ENCODE measurements at places on chromosomes 5 and 9. TPM values are rescaled to one million over a fixed set of nuclear protein-coding genes. Genes with fewer than 3 reads are reported as not detected.

Gene PCDHGB7
- 4.7 TPM for polyA plus RNA-seq

Gene PCDHA11
- polyA plus RNA-seq: 0.31 TPM

Gene PPIC
- 21.4 TPM for polyA plus RNA-seq

Gene EIF4EBP3
- 69.5 TPM for polyA plus RNA-seq

Gene MUSK
- polyA plus RNA-seq: 0.22 TPM

Gene RGS3
- 68.8 TPM for polyA plus RNA-seq

Gene PLPP7
- 0.90 TPM for polyA plus RNA-seq

Gene ROR2
- polyA plus RNA-seq: 6.3 TPM

Gene TOR1B
- 26.7 TPM for polyA plus RNA-seq

Gene GNA14
- polyA plus RNA-seq: 9.8 TPM

GRCh38 chr9:77899679-77900354 is 131.8 kb downstream of the GNAQ start:
- no peak overlapping the region for H3K4me3 ChIP-seq
- no peaks in the 10 kb centered on the region for H3K36me3 ChIP-seq
- peaks cover 19% of the 10 kb centered on the region for H3K4me1 ChIP-seq
- no peak for DNase-seq
- H3K27ac ChIP-seq: no peak overlapping the region

DNA sequence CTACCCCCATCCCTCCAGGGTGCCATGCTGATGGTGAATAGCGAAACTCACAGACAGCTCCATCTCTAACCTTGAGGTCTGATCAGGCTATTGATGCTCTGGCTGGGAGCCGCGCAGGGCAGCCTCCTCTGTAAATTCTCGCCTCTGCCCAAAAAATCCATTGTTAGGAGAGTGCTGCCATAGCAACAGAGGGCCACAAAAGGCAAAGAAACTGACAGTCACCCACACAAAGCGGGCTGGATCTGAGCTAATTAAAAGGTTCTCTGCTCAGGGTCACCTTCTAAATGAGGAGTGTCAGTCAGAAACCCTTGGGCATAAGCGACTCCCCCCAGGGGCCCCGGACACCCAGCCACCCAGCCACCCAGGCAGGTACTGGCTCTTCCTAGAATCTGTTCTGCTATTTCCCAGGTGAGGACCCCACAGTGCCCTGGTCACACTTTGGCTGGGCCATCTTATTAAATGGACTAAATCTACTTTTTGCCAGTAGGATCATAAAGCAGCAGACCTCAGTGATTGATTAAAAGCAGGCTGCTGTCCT is 126.7 kb downstream of the MED10 start:
- H3K4me1 ChIP-seq: no peaks in the 10 kb centered on the region
- no peak for DNase-seq
- no peaks in the 10 kb centered on the region for H3K27me3 ChIP-seq
- no peak overlapping the region for H3K27ac ChIP-seq
- no peaks in the 10 kb centered on the region for H3K36me3 ChIP-seq

- H3K27me3 ChIP-seq: no peaks in the 10 kb centered on the region
- peaks cover 6% of the 10 kb centered on the region for H3K4me1 ChIP-seq
- H3K36me3 ChIP-seq: no peaks in the 10 kb centered on the region
- peak; percentile 14 for DNase-seq
Measured at GRCh38 chr5:91311168-91311696, 71.9 kb downstream of the ARRDC3 start.

DNA sequence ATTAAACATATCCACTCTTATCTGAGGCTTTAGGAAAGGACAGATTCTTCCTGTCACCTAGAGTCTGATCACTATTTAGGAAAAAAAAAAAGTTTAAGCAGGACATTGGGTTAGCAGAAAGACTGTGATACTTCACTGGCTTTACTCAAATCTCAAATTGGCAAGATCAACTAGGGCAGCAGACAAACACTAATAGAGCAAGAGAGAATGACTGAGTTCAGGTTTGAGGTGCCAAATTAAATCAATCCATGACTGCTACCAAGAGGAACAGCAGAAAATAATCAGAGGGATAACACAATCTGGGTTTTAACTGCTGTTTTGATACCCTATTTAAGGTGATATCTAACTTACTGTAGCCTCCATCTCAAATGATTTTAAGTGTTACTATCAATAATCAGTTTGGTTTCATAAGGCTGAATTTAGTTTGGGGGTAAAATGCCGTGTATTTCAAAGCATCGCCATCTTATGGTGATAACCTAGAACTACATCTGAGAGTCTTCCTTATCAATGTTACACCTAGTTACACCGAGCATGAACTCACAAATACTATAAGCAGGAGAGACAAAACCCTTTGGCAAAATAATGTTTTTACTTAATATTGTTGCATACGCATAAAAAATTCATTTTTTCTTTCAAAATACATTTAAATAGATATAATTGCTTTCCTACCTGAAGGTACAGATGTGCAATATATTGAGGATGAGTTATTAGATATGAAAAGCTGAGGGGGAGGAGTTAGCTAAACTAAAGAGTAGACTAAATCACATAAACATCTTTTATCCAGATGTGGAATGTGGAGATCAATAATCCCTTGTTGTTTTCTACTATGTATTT is 286.4 kb upstream of the CDH12 start:
- no peak overlapping the region for H3K27ac ChIP-seq
- no peaks in the 10 kb centered on the region for H3K4me1 ChIP-seq
- no peak for DNase-seq
- H3K4me3 ChIP-seq: no peak overlapping the region

- H3K27ac ChIP-seq: no peak overlapping the region
- H3K4me3 ChIP-seq: no peak overlapping the region
- no peak for DNase-seq
Measured at GRCh38 chr9:2288309-2288708, 273.2 kb downstream of the SMARCA2 start.

GRCh38 chr9:88852794-88853193 is 138.5 kb upstream of the S1PR3 start:
- DNase-seq: no peak
- no peak overlapping the region for H3K27ac ChIP-seq
- no peaks in the 10 kb centered on the region for H3K27me3 ChIP-seq
- H3K36me3 ChIP-seq: no peaks in the 10 kb centered on the region

DNA sequence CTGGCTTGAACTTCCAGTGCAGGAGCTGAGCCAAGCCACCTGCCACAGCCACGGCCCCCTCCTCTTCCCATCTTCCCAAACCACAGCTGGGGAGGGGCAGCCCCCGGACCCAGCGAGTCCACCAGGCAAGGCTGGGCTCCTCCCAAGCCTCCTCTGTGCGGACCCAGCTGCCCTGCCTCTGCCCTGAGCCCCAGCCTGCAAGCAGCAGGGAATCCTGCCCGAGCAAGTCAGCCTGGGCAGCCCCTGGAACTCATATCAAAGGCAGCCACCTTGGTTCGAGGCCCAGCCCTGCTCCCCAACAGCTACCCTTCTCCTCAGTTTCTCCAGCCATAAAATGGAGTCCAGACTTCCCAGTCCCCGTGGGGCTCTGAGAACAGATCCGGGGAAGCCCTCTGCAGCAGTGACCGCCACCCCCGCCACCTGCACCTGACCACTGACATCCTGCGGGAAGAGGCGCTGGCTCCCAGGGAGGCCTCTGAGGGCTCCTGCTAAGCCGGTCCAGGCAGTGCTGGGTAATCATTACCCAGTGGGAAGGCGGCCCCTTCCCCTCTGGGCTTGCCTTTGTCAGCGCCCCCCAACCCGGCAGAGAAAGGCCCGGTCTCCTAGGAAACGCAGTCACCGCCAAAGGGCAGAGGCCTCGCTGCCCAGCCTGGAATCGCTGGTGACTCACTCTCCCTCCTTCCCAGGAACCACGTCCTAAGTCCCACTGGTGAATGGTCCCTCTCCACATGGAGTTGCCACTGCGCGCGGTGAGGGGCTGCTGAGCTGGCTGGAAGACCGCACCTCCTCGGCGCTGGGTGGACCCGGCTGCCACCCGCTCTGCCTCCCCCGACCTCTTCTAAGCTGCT is 1.5 kb downstream of the VAV2 start:
- H3K27ac ChIP-seq: no peak overlapping the region
- DNase-seq: peak; percentile 80
- H3K36me3 ChIP-seq: peaks cover 2% of the 10 kb centered on the region

- no peak for DNase-seq
- H3K4me1 ChIP-seq: no peaks in the 10 kb centered on the region
- H3K36me3 ChIP-seq: no peaks in the 10 kb centered on the region
- H3K4me3 ChIP-seq: no peak overlapping the region
- no peaks in the 10 kb centered on the region for H3K27me3 ChIP-seq
- H3K27ac ChIP-seq: no peak overlapping the region
Measured at GRCh38 chr5:106854105-106854687, 816.5 kb downstream of the EFNA5 start.

GRCh38 chr5:135743705-135744411 is 90.6 kb upstream of the SLC25A48 start:
- H3K27me3 ChIP-seq: no peaks in the 10 kb centered on the region
- H3K4me1 ChIP-seq: no peaks in the 10 kb centered on the region
- no peak overlapping the region for H3K4me3 ChIP-seq
- no peak overlapping the region for H3K27ac ChIP-seq

GRCh38 chr9:131635285-131635684 is 90.0 kb downstream of the PRRT1B start:
- H3K4me3 ChIP-seq: no peak overlapping the region
- H3K27ac ChIP-seq: peak overlapping the region; percentile 0
- H3K4me1 ChIP-seq: peaks cover 6% of the 10 kb centered on the region
- no peaks in the 10 kb centered on the region for H3K36me3 ChIP-seq
- peak; percentile 82 for DNase-seq

DNA sequence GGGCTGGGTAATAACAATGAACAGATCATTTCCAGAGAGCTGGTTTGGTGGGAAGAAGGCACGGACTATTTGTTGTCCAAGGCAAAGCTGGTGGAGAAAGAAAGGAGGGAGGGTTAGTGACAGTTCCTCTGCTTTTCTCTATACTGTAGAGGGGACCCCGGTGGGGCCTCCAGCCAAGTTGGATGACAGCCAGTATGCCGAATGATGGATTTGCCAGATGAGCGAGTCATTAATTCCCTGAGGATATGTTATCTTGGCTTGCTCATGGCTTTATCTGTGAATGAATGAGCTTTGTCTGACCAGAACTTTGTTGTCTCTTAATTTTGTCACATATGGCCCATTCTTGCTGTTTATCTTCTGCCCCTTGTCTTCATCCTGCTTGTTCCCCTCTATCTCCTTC is 158.6 kb upstream of the GLRA1 start:
- no peaks in the 10 kb centered on the region for H3K27me3 ChIP-seq
- H3K4me1 ChIP-seq: no peaks in the 10 kb centered on the region
- DNase-seq: no peak
- H3K4me3 ChIP-seq: no peak overlapping the region

DNA sequence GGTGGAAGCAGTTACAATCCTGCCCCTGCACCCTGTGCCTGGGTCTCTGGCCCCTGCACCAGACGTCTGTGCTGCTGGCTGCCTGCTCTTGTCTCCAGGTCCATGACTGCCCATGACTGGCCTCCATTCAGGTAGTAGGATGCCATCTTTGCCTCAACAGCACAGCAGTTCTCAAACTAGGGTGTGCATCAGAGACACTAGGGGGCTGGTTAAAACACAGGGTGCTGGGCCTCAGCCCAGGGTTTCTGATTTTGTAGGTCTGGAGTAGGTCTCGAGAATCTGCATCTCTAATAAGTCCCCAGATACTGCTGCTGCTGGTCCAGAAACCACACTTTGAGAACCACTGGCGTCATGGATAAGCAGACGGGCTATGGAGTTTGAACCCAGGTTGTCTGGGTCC is 24.0 kb downstream of the COL15A1 start:
- no peaks in the 10 kb centered on the region for H3K27me3 ChIP-seq
- no peaks in the 10 kb centered on the region for H3K36me3 ChIP-seq
- H3K4me1 ChIP-seq: peaks cover 2% of the 10 kb centered on the region
- no peak for DNase-seq

- DNase-seq: no peak
- no peak overlapping the region for H3K4me3 ChIP-seq
- peaks cover 39% of the 10 kb centered on the region for H3K36me3 ChIP-seq
- H3K27me3 ChIP-seq: no peaks in the 10 kb centered on the region
- no peaks in the 10 kb centered on the region for H3K4me1 ChIP-seq
Measured at GRCh38 chr9:92724528-92725265, 39.9 kb downstream of the BICD2 start.

GRCh38 chr5:167743695-167744464 is 547.6 kb upstream of the WWC1 start:
- H3K4me3 ChIP-seq: no peak overlapping the region
- no peaks in the 10 kb centered on the region for H3K36me3 ChIP-seq
- peak; percentile 55 for DNase-seq
- no peak overlapping the region for H3K27ac ChIP-seq
- no peaks in the 10 kb centered on the region for H3K27me3 ChIP-seq
- H3K4me1 ChIP-seq: no peaks in the 10 kb centered on the region

GRCh38 chr9:132694144-132694543 is 23.9 kb downstream of the GTF3C4 start:
- no peaks in the 10 kb centered on the region for H3K27me3 ChIP-seq
- DNase-seq: no peak
- peaks cover 19% of the 10 kb centered on the region for H3K4me1 ChIP-seq
- no peak overlapping the region for H3K27ac ChIP-seq
- H3K4me3 ChIP-seq: no peak overlapping the region
- peaks cover 20% of the 10 kb centered on the region for H3K36me3 ChIP-seq

- H3K36me3 ChIP-seq: peaks cover 3% of the 10 kb centered on the region
- no peak overlapping the region for H3K27ac ChIP-seq
- no peak overlapping the region for H3K4me3 ChIP-seq
- no peak for DNase-seq
- no peaks in the 10 kb centered on the region for H3K27me3 ChIP-seq
Measured at GRCh38 chr9:131720330-131720729, 19.5 kb downstream of the RAPGEF1 start.

DNA sequence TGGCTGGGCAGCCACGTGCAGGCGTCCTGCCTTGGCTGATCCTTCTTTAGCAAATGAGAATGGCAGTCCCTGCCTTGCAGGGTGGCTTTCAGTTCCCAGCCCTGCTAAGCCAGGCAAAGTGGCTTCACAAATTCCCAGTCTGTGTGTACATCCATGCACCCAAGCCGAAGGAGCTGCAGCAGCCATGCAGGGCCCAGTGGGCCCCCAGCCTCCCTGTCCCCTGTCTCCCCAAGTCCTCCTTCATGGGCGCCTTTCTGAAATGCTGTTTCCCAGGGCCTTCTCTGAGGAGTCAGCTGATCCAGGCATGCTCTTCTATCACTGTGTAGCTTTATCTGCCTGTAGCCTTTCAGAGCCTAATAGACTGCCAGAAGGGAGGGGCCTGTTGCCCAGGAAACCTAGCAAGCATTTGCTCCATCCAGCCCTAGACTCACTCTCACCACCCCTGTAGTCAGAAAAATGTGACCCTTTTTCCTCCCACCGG is 47.4 kb upstream of the SHC3 start:
- no peak overlapping the region for H3K27ac ChIP-seq
- no peaks in the 10 kb centered on the region for H3K27me3 ChIP-seq
- peaks cover 8% of the 10 kb centered on the region for H3K4me1 ChIP-seq
- H3K36me3 ChIP-seq: no peaks in the 10 kb centered on the region
- no peak overlapping the region for H3K4me3 ChIP-seq

Data from lung (tissue), 17 donors.